ENCODE measurements at places on chromosomes 6 and 20.

- DNase-seq = no peak
These were observed 34.3 kb upstream of the FOXC1 start for GRCh38 chr6:1575210-1576041.

GRCh38 chr6:156691018-156691417 is 86.2 kb upstream of the ARID1B start:
- no peak for DNase-seq

- DNase-seq = no peak
These were observed 53.1 kb upstream of the FAM83D start for GRCh38 chr20:38873050-38873581.

- DNase-seq = no peak
These were observed 1.4 kb downstream of the SLC35F1 start for GRCh38 chr6:117908246-117909068.

- DNase-seq = peak; percentile 87
These were observed at the start of gene NAA20 for GRCh38 chr20:20017001-20017843. NAA20 (plus strand) TSS chr20:20017362; CDS start chr20:20017397, 35 bp downstream.

DNA sequence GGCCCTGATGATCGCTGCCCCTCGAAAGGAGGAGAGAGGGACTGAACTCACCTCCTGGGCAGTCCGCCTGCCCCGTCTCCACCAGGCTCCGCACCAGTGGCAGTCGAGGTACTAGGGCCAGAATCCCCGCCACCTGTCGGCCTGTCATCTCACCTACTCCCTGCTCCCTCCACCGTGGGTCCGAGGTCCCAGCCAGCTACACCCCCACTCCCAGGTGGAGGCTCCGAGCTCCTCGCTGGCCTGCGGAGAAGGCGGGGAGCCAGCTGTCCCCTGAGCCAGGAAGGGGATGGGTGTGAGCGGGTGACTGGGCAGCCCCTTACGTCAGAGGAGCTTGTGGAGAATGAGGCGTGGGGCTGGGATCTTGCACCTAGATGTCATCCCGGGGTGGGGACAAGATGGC is 1066.5 kb upstream of the MANEA start:
- DNase-seq = no peak

GRCh38 chr6:109023356-109023925 is 71.2 kb downstream of the SESN1 start:
- no peak for DNase-seq

GRCh38 chr20:8130840-8131526 is 1.1 kb upstream of the PLCB1 start:
- DNase-seq = no peak

DNA sequence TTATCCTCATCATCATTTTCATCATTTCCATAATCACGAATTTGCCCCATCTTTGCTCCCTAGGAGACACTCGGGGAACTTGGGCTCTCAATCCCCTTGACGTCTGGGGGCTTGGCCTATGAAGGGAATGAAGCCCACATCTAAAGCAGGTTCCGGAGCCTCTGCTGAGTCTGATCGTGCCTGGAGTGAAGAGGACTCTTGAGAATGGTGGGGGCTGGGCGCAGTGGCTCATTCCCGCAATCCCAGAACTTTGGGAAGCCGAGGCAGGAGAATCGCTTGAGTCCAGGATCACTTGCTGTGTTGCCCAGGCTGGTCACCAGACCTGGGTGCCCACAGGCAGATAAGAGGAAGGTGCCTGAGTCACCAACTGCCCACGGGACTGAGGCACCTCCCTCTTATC is 114.5 kb downstream of the SYCP2 start:
- no peak for DNase-seq

DNA sequence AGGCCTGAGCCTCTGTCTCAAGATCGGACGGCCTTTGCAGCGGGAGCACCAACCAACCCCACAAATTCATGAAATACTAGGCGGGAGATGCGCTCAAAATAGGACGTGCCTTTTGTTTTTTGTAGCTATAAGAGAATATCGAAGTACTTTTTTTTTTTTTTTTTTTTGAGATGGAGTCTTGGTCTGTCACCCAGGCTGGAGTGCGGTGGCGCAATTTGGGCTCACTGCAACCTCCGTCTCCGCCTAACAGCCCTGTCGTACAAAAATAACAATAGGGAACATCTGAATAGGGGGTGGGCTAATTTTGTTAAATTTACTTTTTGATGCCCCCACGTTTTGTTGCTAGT is 5.9 kb upstream of the TUBB2A start:
- DNase-seq = no peak

DNA sequence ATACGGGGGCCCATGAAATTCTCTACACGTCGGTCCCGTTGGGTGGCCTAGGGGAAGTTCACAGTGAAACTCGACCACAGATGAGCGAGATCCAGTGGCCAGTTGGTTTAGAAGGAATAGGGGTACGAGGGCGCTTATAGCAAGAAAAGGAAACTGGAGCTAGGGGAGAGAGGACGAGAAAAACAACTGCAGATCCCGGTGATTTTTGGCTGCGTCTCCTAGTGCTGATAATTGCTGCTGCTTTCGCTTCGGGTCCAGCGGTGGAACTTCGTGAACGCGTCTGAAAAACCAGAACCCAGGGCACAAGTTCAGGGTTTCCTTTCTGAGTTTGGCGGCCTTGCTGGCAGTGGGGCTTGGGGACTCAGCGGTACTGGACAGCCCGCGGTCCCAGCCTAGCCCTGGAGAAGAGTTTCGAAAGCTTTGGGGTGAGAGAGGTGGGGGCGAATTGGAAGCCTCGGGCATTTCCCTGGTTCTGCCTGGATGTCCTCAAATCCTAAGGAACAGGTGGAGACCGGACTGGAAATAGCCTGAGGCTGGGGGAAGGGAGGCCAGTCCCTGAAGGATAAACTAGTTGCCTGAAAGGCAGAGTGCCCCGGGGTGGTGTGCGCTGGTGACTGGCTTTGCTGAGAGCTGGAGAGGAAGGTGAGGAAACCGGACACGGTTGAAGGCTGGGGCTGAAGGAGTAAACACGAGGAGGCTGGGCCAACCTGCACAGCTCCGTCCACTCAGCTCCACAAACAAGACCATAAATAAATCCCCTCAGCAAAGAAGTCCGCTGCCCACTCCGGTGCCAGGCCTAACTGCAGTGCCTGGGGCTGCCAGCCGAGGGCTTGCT is 793 bp downstream of the GMPR start:
- peak; percentile 73 for DNase-seq

- DNase-seq = no peak
These were observed 9.2 kb downstream of the LY86 start for GRCh38 chr6:6597682-6598081.

Measured in amygdala (tissue), 56 donors.